GM12865 (cell line): ENCODE measurements at places on chromosomes 12 and 14.

- DNase-seq: no peak
Measured at GRCh38 chr14:76752744-76753143, 8.5 kb upstream of the VASH1 start.

DNA sequence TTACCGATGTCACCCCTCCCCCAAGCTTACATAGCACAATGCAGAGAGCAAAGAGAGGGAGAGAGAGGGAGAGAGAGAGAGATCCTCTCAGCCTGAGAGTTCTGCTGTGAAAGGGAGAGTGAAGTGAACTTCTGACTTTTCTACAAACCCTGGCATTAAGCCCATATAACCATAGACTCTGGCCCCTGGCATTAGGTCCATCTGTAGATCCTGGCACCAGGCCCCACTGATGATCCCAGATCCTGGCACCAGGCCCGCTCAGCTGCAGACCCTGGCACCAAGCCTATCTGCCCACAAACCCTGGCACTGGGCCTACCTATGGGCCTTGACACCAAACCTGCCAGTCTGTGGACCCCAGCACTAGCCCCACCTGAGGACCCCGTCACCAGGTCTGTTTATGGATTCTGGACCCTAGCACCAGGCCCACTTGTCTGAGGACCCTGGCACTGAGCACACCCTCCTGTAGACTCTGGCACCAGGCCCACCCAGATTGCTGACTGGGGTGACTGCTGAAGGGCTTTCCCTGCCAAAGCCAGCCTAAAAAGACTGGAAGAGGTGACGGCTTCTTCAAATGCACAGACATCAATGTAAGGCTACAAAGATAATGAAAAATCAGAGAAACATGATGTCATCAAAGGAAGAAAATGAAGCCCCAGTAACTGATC, 14.5 kb upstream of the KRT83 start:
- no peak for DNase-seq

DNA sequence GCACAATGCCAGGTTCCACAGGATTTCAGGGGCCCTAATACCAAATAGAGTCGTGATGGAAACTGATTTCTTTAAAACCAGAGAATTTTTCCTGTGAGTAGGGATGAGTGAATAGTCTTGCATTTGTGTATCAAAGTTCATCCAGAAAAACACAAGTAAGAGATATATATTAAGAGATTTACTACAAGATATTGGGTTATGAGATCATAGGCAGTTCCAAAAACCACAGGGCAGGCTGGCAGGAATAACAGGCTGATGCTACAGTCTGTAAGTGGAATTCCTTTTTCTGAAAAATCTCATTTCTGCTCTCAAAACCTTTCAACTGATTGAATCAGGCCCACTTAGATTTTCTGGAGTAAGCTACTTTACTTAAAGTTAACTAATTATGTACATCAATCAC, 1756.2 kb upstream of the SEL1L start:
- no peak for DNase-seq

DNA sequence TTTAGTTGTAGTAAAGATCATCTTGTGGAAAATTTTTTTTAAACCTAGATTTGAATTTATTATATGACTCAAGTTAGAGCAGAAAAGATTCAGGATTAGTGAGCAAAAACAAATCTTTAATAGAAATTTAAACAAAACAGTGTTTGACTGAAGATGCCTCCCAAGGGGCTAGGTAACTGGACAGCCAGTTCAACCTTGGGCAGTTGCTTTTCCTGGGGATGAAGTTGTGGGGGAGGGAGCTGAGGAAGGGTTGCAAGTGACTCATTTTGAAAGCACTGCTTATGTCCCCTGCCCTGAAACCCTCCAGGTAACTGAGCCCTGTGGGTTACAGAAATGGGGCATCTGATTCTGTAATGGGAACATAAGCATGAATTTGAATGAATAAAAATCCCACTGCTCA, 13.1 kb downstream of the CFAP54 start:
- peak; percentile 87 for DNase-seq

GRCh38 chr12:131673888-131674257, 37.0 kb upstream of the SFSWAP start:
- no peak for DNase-seq

DNA sequence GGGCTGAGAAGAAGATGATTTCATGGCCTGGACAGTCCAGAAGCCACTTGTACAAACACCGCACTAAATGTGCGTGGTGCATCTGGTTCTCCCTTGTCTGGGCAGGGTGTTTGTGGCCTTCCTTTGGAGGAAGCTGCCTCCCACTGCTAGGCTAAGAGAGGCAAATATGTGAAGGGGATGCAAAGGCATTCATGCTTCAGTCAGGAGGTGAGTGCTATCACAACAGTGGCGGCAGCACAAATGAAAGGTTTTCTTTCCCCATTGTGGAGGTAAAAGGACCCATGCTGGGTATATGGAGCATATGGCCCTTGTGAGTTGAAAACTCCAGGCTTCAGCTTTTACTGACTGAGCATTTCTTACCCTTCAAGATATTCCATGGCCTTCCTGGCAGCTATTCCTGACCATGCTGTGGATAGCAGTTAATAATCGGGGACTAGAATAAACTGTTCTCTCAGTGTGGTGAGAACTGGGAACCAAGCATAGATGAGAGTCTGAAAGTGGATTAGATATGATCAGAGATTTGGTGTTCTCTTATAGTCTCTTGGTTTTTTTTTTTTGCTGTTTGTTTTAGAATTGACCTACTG, 69.9 kb downstream of the MYRFL start:
- no peak for DNase-seq

- no peak for DNase-seq
Measured at GRCh38 chr12:3841783-3842182, 31.4 kb downstream of the PARP11 start.

- no peak for DNase-seq
Measured at GRCh38 chr14:59997449-59997848, 77.5 kb downstream of the LRRC9 start.

- DNase-seq: no peak
Measured at GRCh38 chr12:96878704-96879103, 28.4 kb upstream of the NEDD1 start.

DNA sequence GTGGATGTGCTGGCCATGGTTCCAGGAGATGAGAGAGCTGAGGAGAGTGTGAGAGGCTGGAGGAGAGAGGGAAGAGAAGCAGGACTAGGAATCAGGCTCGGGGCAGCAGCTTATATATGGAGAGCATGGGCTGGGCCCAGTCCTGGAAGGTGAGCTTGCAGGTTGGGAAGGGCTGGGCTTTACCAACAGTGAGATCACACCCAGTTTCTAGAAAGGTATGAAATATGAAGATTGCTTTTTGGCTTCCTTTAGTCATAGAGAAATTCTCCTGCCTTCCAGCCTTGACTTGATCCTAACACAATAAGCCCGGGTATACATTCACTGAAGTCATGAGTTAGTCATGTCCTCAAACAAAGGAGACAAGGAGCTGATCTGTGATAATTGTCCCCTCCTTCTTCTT, at the start of gene KRT6A:
Gene KRT6A (minus strand): TSS at position 86 of the 400 bp plus-strand sequence. CDS start 69 bp downstream, at position 17.
- no peak for DNase-seq

DNA sequence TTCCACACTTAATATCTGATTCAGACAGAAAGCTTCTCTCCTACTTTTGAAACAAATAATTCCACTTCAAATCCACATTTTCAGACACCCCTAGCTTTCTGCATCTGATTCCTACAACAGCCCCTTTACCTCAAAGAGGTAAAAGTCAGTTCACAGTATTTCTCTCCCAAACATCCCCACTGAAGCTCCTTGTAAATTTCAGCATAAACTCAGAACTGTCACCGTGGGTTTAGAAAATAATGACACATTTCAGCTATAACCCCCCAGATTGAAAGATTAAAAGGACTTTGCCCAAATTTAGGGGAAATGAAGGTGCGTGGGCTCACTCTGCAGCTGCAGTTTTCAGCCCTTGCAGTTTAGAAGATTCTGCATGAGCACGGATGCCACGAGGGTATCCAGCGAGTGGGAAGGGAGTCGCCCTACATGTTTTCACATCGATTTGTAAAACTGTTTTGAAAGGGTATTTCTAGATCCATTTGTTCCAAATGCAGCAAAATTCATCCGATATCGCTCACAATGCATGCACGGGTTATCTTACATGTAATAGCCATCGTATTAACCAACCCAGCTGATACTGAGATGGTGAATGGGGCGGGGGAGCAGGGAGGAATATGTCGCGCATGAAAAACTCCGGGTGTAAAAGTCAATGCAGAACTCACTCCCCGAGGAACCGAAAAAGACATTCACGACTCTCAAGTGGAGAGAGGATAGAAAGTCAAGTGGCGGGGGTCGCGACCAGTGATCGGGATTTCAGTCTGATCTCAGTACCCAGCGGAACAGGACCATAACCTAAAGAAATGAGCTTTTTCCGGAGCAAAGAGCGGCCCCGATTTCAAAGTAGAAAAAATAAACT, 5.0 kb upstream of the CCND2 start:
- DNase-seq: no peak

DNA sequence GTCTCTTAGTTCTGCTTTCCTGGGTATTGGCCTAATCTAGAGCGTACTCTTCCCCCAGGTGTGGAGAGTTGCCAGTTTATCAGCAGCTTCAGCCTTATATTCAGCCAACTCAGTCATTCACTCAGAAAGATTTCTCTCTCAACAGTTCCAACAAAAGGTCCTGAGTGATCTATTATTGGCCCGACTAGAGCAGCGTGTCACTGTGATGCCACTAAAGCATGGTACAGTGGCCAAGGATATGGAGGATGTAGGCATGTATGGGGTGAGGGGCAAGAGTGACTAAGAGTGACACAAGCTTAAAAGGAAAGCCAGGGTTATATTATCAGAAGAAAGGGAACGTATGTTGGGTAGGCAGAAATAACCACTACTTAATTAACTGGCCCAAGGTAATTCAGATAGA, 4.8 kb downstream of the NOPCHAP1 start:
- no peak for DNase-seq

GRCh38 chr12:104467346-104467837, 10.6 kb downstream of the CHST11 start:
- peak; percentile 64 for DNase-seq

DNA sequence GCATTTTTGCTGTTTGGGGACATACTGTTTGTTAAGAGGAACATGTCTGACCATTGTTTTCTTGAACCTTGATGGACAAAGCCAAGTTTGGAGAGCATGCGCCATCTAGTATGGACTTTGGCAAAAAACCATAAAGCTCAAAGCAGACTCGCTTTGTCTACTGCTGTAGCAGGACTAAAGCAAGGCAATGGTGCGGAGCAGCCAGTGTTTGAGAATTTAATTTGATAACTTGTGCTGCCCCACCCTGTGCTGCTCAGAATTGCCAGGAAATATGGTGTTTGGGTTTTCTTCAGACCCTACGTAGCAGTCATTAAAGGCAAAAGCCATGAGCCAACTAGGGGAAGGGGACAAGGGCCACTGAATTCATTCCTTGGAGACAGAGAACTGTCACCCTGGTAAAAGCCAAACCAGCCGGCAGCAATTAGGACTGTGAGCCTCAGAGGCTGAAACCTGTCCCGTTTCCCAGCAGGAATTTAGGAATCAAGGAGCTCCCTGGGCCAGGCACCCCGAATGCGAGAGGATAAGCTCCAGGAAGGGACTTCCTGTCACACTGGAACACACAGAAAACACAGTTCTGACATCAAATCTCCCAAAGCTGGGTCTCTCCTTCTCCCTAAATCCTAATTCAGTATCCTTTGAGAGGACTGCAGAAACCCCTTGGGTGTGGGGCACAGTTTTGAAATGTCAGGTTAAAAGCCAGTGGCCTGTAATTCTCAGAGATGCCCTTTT, 1.1 kb downstream of the AVIL start:
- no peak for DNase-seq

GRCh38 chr12:110528277-110528839, 26.2 kb downstream of the RAD9B start:
- peak; percentile 79 for DNase-seq

- DNase-seq: no peak
Measured at GRCh38 chr14:74754899-74755298, 8.2 kb upstream of the YLPM1 start.

DNA sequence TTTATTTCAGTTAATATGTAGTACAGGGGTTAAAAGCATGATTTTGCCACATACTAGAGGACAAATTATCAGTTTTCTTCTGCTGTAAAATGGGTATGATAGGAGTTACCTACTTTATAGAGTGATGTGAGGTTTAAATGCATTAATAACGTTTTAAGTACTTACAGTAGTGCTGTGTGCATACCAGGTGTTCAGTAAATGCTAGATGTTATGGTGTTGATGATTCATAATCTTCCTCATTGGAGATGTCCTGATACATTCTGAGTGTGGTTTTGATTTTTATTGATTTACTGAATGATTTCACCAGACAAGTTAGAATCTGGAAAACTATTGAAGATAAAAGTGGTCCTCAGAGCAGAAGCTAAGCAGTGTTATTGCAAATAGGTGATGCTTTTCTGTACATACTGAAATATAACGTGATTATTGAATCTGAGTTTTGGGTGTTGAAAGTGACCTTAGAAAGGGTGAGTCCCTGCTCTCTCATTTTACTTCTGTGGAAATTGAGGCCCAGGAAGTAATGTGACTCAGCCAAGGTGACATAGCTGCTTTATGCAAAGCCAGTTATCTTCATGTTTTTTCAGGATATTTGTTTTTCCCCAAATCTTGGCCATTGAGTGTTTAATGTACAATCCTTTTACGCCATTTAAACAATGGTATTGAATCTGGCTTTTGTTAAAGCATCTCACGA, 54.7 kb downstream of the VRK1 start:
- no peak for DNase-seq

- peak; percentile 46 for DNase-seq
Measured at GRCh38 chr12:56104815-56105608, 653 bp downstream of the PA2G4 start.

DNA sequence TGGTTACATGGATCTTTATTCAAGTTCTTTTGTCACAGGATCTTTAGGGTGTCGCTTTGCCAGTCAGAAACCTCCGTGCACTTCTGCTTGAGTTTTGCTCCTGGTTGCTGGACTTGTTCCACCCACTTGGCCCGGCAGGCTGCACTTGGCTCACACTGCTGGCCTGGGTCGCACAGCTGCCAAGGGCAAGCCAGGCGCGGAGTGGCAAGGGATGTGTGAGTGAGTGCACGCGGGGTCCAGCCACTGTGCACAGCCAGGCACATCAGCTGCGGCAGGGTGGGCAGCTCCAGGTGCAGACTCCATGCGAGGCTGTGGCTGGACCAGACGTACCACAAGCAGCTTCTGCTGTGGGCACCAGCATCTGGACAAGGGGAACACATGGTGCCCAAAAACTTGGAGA, 76.6 kb downstream of the DERA start:
- DNase-seq: no peak

GRCh38 chr14:36748610-36749213, 87.1 kb downstream of the PAX9 start:
- DNase-seq: no peak

- no peak for DNase-seq
Measured at GRCh38 chr14:96178461-96179321, 25.9 kb upstream of the BDKRB2 start.

DNA sequence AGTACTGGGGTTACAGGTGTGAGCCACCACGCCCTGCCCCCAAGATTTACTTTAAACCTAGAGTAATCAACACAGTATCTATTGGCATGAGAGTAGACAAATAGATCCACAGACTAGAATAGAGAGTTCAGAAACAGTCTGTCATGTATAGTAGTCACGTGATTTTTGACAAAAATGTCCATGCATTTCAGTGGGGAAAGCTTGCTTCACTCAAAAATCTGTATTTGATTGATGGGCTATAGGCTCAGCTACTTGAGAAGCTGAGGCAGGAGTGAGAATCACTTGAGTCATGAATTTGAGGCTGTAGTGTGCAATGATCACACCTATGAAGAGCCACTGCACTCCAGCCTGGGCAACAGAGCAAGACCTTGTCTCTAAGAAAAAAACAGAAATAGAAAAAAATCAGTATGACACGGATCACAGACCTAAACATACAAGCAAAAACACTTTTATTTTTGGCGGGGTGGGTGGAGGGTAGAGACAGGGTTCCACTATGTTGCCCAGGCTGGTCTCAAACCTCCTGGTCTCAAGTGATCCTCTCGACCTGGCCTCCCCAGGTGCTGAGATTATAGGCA, 7.6 kb upstream of the ORAI1 start:
- DNase-seq: no peak
